Activated CD8-positive, alpha-beta T cell treated with anti-CD3 and anti-CD28 coated beads for 36 hours (primary cell): ENCODE measurements at places on chromosomes 6 and 20. TPM values are rescaled to one million over a fixed set of nuclear protein-coding genes. Genes with fewer than 3 reads are reported as not detected.

ADGRG6 gene
- total RNA-seq, result 1.3 TPM

TLDC2 gene
- not detected for total RNA-seq

DNA sequence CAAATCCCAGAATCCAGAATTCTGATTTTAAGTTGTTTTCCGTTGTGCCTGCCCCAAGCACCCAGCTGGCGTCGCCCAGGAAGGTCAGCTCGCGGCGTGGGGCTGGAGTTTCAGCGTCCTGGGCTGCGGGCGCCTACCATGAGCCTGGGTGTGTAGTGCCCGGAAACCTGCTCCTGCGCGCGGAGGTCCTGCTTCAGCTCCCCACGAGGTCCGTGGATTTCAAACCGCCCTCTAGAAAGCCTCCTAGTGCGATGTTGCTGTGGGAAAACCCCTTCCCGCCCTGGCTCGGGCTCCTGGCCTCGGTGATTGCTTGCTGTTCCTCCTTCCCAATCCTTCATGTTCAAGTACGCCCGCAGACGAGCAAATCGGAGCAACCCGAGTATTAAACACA lies 51.3 kb upstream of the NRN1 start:
- no peak overlapping the region for H3K27ac ChIP-seq
- DNase-seq, result no peak
- no peak overlapping the region for H3K4me3 ChIP-seq
- no peaks in the 10 kb centered on the region for H3K36me3 ChIP-seq
- H3K4me1 ChIP-seq, result no peaks in the 10 kb centered on the region

- no peaks in the 10 kb centered on the region for H3K4me1 ChIP-seq
- H3K36me3 ChIP-seq, result no peaks in the 10 kb centered on the region
- H3K4me3 ChIP-seq, result no peak overlapping the region
- H3K27me3 ChIP-seq, result no peaks in the 10 kb centered on the region
Measured at GRCh38 chr20:54914995-54915394, 439.6 kb downstream of the DOK5 start.

DNA sequence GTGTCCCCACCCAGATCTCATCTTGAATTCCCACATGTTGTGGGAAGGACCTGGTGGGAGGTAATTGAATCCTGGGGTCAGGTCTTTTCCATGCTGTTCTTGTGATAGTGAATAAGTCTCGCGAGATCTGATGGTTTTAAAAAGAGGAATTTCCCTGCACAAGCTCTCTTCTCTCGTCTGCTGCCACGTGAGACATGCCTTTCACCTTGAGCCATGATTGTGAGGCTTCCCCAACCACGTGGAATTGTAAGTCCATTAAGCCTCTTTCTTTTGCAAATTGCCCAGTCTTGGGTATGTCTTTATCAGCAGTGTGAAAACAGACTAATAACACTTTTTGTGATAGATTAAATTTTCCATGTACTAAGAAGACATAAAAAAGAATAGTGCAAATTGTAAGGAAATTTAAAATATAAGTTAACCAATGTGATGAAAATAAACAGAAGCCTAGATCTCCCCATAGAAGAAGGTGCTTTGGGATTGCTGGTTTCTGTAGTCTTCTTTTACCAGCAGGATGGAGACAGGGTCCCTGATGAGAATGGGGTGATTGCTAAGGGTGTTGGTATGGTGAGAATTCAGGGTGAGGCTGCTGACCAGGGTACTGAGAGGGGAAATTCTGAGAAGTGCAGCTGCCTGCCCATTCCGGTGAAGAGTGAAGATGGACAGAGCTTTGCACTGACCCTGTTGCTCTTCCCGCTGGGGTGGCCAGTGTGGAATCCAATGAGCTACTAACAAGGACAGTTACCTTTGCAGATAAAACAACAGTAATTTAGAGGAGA lies 50.7 kb downstream of the BMP2 start:
- no peak for DNase-seq
- no peak overlapping the region for H3K27ac ChIP-seq
- no peak overlapping the region for H3K4me3 ChIP-seq
- no peaks in the 10 kb centered on the region for H3K4me1 ChIP-seq
- no peaks in the 10 kb centered on the region for H3K36me3 ChIP-seq

- H3K27me3 ChIP-seq, result no peaks in the 10 kb centered on the region
- no peak overlapping the region for H3K4me3 ChIP-seq
- no peaks in the 10 kb centered on the region for H3K4me1 ChIP-seq
- H3K27ac ChIP-seq, result no peak overlapping the region
- H3K36me3 ChIP-seq, result no peaks in the 10 kb centered on the region
Measured at GRCh38 chr6:113017353-113017752, 670.2 kb downstream of the RFPL4B start.
